Epithelial cell of alveolus of lung (primary cell): ENCODE measurements at places on chromosomes 3 and 15. TPM values are rescaled to one million over a fixed set of nuclear protein-coding genes. Genes with fewer than 3 reads are reported as not detected.

Gene RHOV
- total RNA-seq: not detected in 2 replicates

Gene STRC
- not detected in 2 replicates for total RNA-seq

Gene ANKRD34C
- total RNA-seq: not detected in 2 replicates

Gene GOLGA8T
- not detected in 2 replicates for total RNA-seq

Gene SCG3
- not detected in 2 replicates for total RNA-seq

Gene PPP1R14D
- total RNA-seq: not detected in 2 replicates

Gene SEMA6D
- total RNA-seq: 7.2 and 21.0 TPM in 2 replicates

Gene ANKUB1
- not detected in 2 replicates for total RNA-seq

Gene GJD2
- not detected in 2 replicates for total RNA-seq

Gene LYZL4
- not detected in 2 replicates for total RNA-seq

Gene CCDC54
- not detected in 2 replicates for total RNA-seq

Gene C2CD4B
- total RNA-seq: 0.13 and 4.1 TPM in 2 replicates

Gene KIF15
- 4.9 and 7.6 TPM in 2 replicates for total RNA-seq

Gene DUOXA1
- total RNA-seq: not detected in 2 replicates

Gene CLCN2
- total RNA-seq: 1.7 and 6.5 TPM in 2 replicates

Gene CFAP20DC
- 0.64 and 2.8 TPM in 2 replicates for total RNA-seq

Gene CPLX3
- 0.48 TPM in 1 of 2 replicates, not detected in the other for total RNA-seq

Gene NUSAP1
- total RNA-seq: 40.2 and 53.8 TPM in 2 replicates

Gene CBLB
- total RNA-seq: 18.0 and 42.2 TPM in 2 replicates

Gene CAMK2N2
- total RNA-seq: 0.39 TPM in 1 of 2 replicates, not detected in the other
